T-helper 2 cell treated with Interferon-gamma antibody and Interleukin-4, amounts not matched to agents 5 μg/mL and 100 μg/mL, for 36 hours (primary cell): ENCODE measurements at places on chromosomes 7 and 10.

DNA sequence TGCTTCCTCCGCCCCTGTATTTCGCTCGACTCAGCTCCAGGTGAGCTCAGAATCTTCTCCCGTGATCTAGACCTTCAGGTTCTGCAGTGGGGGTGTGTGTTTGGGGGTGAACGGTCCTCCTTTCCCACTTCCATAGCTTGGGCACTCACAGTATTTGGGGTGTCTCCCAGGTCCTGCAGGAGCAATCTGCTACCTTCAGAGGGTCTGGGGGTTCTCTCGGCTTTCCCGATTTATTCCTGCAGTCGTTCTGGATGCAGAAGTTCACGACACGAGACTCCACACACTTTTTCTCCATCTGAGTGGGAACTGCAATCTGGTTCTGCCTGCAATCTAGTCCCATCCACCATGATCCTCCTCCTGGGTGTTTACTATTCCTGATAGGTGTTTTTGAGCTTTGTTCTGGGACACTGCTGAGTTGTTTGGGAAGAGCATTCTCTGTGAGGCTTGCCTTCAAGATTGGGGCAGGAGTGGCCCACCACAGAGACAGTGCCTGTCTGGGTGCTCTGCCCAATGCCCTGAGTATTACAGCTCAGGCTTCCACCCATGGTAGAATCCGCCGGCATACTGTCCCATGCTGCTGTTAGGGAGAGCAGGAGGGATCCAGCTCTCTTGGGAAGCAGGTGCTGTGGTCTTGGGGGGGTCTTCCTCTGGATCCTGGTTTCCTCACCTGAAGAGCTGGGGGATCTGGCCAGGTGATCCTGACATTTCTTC is 29.8 kb downstream of the JAKMIP3 start:
- DNase-seq, result no peak

DNA sequence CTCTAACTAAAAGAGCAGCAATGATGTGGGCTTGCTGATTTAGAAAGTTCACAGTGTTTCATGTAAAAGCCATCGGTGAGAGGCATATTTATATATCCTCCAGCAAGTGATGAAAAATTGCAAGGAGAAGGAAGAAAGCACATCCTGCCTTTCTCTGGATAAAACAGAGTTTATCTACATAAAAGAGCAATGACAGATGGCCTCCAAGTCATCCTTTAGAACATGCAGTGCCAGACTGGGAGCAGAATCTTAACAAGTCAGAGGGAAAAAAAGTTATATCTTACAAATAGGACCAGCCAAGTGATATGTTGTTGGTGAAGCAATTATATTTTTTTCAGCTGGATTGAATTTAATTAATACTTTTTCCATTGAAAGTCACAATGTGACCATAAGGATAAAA is 253.8 kb upstream of the MGMT start:
- no peak for DNase-seq

DNA sequence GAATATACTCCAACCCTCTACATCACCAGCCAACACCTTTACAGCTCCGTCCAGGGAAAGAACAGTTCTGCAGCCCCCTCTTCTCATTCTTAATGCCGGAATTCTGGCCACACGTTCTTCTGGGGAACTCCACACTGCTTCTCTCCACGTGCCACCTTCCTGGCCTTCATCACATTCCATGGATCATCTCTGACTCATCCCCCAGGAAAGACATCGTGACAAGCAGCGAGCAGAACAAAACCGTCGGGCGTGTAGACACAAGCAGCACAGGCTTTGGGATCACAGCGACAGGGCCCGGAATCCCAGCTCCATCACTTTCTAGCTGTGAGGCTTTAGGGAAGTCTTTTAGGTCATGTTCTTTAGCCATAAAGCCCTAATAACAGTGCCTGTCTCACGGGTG is 590.3 kb upstream of the FOXK1 start:
- no peak for DNase-seq

GRCh38 chr7:12761691-12762090 is 74.3 kb downstream of the ARL4A start:
- no peak for DNase-seq

DNA sequence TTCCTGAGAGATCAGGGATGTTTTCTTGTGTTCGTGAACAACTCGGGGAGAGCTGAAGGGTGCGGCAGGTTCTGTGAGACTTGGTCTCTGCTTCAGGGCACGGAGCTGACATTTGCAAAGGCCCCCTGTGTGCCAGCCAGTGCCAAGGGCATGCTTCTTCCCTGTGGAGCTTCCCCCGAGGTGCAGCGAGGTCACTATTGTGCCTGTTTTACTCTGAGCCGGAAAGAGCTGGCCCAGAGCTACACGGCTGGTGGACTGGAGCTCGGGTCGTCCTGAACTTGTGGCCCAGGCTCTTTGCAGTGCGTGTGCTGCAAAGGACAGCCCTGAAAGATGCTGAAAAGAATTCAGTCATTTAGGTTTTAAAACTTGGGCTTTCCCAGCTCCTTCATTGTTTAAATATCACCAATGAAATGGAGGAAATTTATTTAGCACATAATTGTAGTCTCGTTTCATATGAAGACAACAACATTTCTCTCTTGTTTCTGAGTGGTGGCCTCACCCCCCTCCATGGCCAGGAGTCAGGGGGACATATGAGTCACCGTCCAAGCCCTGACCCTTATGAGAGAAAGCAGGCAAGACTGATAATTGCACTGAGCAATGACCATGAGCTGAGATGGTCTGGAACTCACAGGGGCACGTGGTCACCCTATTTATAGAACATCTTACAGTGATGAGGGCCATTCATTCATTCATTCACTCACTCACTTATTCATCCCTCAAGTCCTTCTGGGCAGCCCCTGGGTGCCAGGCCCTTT is 102.6 kb downstream of the PTPRE start:
- no peak for DNase-seq
